Esophagus squamous epithelium (tissue), 5 donors: ENCODE measurements at places on chromosomes 4 and X.

- no peak for DNase-seq
Measured at GRCh38 chr4:18690291-18690955, 668.9 kb upstream of the LCORL start.

GRCh38 chr4:120331486-120332370 lies 265.1 kb upstream of the MAD2L1 start:
- no peak for DNase-seq

DNA sequence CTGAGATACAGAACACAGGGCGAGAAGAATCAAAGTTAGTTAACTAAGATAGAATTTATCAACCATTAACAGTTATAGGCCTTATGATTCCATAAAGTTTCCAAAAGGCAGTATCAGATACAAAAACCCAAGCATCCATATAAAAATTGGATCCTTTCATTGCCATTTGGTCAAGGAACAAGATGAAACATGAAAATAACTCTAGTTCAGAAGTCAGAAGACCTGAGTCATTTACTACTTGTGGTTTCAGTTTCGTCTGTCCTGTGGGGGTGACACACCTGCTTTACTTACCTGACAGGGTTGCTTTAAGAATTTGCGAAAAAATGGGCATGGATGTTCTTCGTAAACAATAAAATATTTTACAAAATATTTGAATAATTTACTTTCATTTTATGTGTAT lies 130.8 kb downstream of the ANAPC10 start:
- no peak for DNase-seq

- no peak for DNase-seq
Measured at GRCh38 chr4:68272380-68272779, 26.9 kb upstream of the TMPRSS11B start.

- no peak for DNase-seq
Measured at GRCh38 chrX:44244008-44244407, 99.5 kb downstream of the EFHC2 start.

- no peak for DNase-seq
Measured at GRCh38 chrX:110414273-110414672, 55.6 kb downstream of the RTL9 start.

DNA sequence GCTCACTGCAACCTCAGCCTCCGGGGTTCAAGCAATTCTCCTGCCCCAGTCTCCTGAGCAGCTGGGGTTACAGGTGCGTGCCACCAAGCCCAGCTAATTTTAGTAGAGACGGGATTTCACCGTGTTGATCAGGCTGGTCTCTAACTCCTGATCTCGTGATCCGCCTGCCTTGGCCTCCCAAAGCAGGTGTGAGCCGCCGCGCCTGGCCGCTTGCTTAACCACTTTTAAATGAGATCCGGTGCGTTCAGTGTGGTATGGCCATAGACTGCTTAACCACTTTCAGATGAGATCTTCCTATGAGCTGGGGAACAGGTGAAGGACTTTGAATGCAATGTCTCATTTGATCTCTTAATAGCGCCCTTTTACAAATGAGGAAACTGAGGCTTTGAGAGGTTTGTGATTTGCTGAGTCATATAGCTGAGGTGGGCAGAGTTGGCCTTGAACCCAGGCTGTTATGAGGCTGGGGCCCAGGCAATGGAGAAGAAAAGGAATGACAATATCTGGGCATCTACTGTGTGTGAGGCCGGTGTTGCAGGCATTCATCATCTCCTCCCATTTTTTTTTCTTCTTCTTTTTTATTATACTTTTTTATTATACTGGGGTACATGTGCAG lies 41.9 kb upstream of the NSG1 start:
- no peak for DNase-seq

DNA sequence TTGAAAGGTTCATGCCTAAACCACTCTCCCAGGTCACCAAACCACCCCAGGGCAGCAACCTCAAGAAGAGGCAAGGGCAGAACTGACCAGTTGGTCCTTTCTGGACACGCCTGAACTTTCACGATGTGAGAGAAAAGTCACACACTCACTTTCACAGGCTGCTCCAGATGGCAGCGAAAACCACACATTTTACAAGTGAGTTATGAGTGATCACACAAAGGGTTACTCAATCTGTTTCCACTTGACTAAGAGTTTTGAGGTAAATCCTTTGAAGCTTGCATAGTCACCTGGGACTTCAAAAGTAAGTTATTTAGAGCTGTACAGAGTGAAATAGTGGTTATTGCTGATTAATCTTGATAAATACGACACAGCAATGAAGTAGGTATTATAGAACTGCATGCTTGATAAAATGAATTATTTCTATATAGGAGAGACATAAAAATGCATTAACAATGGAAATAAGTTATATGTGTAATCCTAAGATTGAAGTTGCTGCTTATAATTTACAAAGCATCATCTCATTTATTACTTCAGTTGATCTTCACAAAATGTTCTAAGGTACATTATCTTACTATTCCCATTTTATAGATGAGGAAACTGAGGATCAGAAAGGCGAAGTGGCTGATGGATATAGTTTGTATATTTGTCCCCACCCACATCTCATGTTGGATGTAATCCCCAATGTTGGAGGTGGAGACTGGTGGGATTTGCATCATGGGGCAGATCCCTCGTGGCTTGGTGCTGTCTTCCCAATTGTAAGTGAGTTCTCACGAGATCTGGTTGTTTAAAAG lies 103.0 kb upstream of the KLF3 start:
- no peak for DNase-seq

DNA sequence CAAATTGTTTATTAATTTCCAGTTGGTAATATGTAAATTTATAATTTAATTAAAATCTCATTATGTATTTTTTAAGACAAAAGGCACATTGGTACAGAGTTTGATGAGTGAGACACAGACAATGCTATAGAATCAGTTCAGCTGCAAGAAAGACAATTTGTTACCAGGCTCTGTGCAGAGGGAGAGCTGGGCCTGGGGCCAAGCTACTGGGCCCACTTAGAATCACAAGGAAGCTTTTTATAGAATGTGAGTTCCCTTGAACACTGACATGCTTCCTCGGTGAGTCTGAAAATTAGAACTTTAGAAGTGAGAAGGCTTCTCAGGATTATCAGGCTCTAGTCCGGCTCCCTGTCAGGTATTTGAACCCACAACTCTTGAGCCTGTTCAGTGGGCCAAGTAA lies 129.0 kb downstream of the AFF2 start:
- no peak for DNase-seq

- no peak for DNase-seq
Measured at GRCh38 chr4:53511014-53511413, 80.3 kb downstream of the LNX1 start.

GRCh38 chr4:182137343-182137742 lies 105.9 kb upstream of the TENM3 start:
- DNase-seq: no peak

- no peak for DNase-seq
Measured at GRCh38 chr4:105241451-105241850, 94.8 kb downstream of the TET2 start.

- no peak for DNase-seq
Measured at GRCh38 chrX:87636533-87636932, 118.9 kb downstream of the KLHL4 start.

DNA sequence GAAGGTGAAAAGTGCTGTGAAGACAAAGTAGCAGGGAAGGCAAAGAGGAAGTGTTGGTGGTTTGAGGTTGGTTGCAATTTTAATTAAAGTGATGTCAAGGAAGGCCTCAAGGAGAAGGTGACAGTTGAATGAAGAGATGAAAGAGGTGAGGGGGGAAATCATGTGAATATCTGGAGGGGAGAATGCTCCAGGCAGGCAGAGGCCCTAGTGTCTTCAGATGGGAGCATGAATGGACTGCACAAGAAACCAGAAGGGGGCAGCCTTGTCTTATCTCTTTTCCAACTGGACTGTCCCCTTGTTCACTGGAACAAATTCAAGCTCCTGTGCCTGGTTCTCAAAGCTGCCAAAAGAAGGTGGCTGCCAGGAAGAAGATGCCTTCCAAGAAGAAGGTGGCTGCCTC lies 68.4 kb downstream of the MAOB start:
- no peak for DNase-seq

DNA sequence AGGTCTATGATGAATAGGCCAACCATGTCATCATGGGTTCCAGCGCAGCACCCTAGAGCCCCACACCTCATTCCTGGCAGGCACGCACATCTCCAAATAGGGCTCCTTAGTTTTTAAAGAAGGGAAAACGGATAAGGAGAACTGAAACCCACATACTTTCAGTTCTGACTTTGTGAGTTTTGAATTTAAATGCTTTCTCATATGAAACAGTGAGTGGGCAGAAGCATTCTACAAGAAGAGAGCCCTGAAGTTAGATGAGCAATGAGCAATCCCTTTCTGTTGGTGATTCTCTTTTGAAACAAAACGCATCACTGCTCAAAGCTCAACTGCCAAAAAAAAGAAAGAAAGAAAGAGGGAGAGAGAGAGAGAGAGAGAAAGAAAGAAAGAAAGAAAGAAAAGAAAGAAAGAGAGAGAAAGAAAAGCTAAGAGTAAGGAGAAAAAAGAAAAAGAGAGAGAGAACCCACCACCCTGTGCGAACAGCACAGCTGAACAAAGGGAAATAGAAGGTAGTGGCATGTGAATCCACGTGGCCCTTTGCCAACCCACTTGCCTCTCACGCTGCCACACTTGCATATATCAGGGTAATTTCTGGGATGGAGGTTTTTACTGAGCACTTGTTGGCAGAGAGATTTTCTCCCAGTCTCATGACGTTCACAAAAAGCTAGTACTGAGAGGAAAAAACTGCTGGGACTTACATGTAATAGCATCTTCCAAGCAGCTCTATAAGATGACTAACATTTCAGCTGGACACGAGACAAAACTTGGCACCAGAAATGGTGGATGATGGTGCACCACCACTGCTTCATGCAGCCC lies 31.0 kb downstream of the TMSB4X start:
- DNase-seq: no peak

DNA sequence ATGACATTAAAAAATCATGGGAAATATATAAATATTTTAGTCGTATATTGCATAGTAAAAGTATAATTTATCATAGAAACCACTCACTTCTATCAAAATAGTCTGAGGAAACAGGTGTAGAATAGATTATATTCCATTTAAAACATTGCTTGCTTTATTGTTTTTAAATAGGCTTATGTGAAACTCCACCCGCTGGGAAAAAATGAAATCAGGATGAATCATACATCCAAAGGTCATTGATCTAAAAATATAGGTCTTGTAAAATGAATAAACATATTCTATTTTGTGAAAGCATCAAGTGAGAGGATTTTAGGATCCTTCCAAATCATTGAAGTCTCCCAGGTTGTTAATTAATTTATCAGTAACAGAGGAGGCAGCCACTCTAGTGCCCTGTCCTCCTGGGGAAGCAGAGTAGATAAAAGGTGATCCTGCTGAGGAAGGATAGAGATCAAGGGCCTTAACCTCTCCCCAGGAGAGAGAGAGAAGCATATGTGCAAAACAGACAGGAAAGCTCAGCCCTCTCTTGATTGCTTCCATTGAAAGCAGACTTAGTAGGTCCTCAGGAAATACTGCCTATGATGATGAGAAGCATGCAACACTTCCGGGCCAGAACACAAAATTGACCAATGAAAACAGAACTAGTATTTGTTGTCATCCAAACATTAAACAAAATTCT lies 96.8 kb upstream of the MAP9 start:
- no peak for DNase-seq

- no peak for DNase-seq
Measured at GRCh38 chr4:91887926-91888325, 415.8 kb upstream of the GRID2 start.

DNA sequence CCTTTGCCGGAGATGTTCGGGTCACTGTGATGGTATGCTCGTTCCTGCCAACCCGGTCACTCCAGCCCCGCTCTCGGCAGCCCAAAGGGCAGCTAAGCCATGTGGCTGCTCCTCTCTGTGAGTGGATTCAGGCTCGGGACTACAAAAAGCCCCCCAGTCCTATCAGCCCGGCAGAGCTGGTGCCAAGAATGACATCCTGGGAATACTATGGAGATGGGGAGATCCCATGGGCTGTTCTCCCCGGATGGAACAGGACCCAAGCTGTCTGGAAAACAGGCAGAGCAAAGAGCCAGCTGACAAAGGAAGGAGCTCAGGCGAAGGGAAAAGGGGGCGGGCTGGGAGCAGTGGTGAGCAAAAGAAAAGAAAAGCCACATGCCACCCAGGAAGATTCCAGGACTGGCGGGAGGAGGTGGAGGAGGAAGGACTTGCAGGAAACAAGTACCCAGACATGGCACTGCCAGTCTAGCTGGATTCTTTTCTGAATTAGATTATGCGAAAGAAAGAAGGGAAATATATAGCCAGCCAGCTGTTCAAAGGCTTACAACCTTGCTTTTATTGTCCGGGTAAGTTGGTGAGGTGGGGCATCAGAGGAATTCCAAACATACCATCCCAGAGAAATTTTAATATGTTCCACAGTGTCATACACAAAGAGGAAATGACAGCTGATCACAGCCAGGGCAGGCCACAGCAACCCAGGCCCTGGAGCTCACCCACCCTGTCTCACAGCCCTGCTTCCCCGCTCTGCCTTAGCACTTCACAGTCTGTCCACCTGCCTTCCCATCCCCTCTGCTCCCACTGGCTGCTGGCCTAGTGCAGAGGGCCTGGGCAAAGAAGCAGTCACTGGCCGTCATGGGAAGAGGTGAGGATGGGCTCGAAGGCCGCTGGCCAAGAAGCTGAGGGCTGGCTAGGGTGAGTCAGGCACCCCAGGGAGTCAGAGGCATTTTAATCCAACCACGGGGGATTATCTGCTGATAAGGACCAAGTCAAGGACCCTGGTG lies 3.4 kb downstream of the NDP start:
- no peak for DNase-seq

- DNase-seq: no peak
Measured at GRCh38 chr4:184252136-184253071, 34.7 kb upstream of the ENPP6 start.

DNA sequence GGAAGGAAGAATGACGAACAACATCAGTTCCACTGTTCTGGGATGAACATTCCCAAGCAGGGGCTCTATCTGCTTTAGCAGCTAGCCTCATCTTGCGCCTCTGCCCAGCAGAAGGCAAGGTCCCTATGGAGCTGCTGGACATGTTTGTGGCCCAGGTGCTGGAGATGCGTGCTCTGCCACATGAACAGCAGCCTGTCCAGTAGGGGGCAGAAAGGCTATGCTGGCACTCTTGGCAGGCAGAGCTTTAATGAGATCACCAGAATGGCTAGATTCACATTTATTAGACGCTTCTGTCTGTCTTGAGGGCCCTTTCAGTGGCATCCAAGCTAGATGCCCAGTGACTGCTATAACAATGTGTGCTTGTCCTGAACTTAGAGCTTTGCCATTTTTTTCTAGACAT lies 1826.0 kb downstream of the STIM2 start:
- DNase-seq: no peak

DNA sequence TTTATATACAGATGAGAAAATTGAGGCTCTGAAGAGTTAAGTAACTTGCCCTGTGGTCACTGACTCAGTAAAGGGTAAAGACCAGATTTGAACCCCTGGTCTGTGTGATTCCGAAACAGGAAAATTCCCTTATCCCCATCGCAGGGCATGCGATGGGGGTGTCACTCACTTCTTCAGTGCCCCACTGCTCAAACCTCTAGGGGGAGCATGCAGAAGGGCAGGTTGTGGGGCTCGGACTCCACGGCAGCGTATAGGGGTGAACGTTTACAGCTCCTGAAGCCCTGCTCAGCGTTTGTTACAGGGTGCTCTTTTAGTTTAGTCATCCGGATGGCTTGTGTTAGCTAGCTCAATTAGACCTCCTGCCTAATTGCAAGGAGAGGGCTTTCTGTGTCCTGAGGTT lies 3.7 kb upstream of the EXOC1 start:
- no peak for DNase-seq

- DNase-seq: no peak
Measured at GRCh38 chr4:161642708-161643107, 521.1 kb downstream of the FSTL5 start.
